ENCODE measurements at places on chromosomes 3 and 15. TPM values are rescaled to one million over a fixed set of nuclear protein-coding genes. Genes with fewer than 3 reads are reported as not detected.

The CCK gene
- total RNA-seq: 1.7 TPM

The CCDC39 gene
- total RNA-seq: not detected

The OCA2 gene
- total RNA-seq: 0.28 TPM

The ARPIN gene
- total RNA-seq: 11.6 TPM

The GDPGP1 gene
- 3.4 TPM for total RNA-seq

The CACNA2D2 gene
- 0.53 TPM for total RNA-seq

The PLA2G4B gene
- total RNA-seq: 1.6 TPM

The GHSR gene
- not detected for total RNA-seq

The MAGEL2 gene
- total RNA-seq: not detected

The MYL3 gene
- total RNA-seq: 0.07 TPM

The ADPRH gene
- 4.1 TPM for total RNA-seq

The RETNLB gene
- not detected for total RNA-seq

The ZKSCAN7 gene
- not detected for total RNA-seq

The SOX14 gene
- not detected for total RNA-seq

The CCR4 gene
- 0.03 TPM for total RNA-seq

The GOLGA8G gene
- total RNA-seq: not detected

The GOLGA6L10 gene
- 0.50 TPM for total RNA-seq

The SIDT1 gene
- total RNA-seq: 0.32 TPM

The CFAP91 gene
- total RNA-seq: 0.24 TPM

The ATR gene
- 11.2 TPM for total RNA-seq

The NXPE3 gene
- 19.4 TPM for total RNA-seq

The SLC51B gene
- 13.6 TPM for total RNA-seq

The ABTB1 gene
- 17.1 TPM for total RNA-seq

The HHATL gene
- not detected for total RNA-seq

The C3orf20 gene
- total RNA-seq: not detected

The CLDN11 gene
- 0.15 TPM for total RNA-seq

The IL5RA gene
- not detected for total RNA-seq

The GABRR3 gene
- not detected for total RNA-seq

The HESX1 gene
- total RNA-seq: not detected

The CNBP gene
- total RNA-seq: 350 TPM

The DUOXA2 gene
- total RNA-seq: not detected
